Naive thymus-derived CD4-positive, alpha-beta T cell (primary cell): ENCODE measurements at places on chromosomes 1 and 21. TPM values are rescaled to one million over a fixed set of nuclear protein-coding genes. Genes with fewer than 3 reads are reported as not detected.

DNA sequence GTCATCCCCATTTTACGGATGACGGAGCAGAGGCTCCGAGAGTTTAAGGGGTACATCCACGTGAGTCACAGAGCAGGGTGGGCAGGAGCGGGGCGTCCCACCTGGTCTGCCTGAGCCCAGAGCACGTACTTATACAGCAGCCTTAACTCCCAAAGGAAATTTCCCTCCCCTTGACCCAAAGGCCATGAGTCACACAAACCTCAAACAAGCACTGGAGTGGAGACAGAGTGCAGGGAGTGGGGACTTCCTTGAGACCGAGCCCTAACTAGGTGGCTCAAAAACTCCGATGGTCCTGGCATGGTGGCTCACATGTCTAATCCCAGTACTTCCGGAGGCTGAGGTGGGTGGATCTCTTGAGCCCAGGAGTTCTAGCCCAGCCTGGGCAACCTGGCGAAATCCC lies 141.6 kb upstream of the KLHDC7A start:
- DNase-seq: no peak
- no peaks in the 10 kb centered on the region for H3K4me1 ChIP-seq
- H3K27me3 ChIP-seq: no peaks in the 10 kb centered on the region
- no peak overlapping the region for H3K4me3 ChIP-seq
- no peak overlapping the region for H3K27ac ChIP-seq
- no peaks in the 10 kb centered on the region for H3K36me3 ChIP-seq

GRCh38 chr1:84855691-84856630 lies 37.0 kb downstream of the LPAR3 start:
- H3K27ac ChIP-seq: no peak overlapping the region
- H3K4me1 ChIP-seq: peaks cover 28% of the 10 kb centered on the region
- no peak for DNase-seq
- no peak overlapping the region for H3K4me3 ChIP-seq
- H3K27me3 ChIP-seq: no peaks in the 10 kb centered on the region
- no peaks in the 10 kb centered on the region for H3K36me3 ChIP-seq

DNA sequence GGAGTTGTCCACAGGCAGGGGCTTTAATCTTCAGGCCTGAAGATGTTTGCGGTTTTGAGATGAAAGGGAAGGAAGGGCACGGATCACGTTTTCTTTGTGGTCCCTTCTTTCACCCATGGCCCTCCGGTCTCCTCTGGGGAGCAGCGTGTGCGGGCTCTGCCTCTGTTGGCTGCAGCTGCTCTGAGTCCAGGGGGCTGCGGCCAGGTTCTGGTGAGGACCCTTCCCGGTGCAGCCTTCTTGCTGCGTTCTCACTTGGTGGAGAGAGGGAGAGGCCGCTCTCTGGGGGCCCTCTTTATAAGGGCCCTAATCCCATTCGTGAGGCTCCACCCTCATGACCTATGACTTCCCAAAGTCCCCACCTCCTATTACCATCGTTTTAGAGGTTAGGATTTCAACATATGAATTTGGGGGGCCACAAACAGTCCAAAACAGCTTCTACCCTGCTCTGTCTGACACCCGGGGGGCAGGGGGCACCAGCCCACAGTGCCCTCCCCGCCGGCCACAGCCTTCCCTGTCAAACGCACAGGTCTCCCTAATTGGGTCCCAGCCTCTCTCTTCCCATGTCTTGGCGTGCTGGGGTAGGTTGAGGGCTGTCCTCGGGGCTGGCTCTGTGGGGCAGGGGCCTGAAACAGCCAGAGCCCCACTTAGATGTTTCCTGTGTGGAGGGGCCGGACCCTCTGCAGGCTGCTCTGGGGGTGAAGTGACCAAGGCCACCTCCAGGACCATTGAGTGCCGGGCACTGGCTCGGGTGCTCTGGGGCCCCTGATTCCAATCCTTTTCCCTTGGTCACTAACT lies 100.1 kb upstream of the C1orf174 start:
- no peaks in the 10 kb centered on the region for H3K36me3 ChIP-seq
- no peaks in the 10 kb centered on the region for H3K4me1 ChIP-seq
- H3K4me3 ChIP-seq: no peak overlapping the region
- H3K27ac ChIP-seq: no peak overlapping the region
- no peak for DNase-seq
- H3K27me3 ChIP-seq: no peaks in the 10 kb centered on the region

DNA sequence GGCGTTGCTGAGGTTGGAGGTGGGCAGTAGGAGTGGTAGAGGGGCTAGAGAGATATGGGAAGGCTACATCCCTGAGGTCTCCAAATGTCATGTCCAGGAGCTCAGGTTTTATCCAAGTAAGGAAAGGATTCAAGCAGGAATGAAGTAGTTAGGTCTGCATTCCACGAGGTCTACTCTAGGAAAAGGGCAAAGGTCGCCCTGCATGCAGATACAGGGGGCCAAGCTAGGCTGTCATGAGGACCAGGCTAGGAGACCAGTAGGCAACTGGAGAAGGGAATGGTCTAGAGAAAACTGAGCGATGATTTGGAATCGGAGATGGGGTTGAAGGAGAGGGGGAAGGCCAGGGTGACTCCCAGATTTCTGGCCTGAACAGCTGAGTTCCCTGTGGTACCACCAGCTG lies 48.7 kb downstream of the IRF2BP2 start:
- no peaks in the 10 kb centered on the region for H3K4me1 ChIP-seq
- no peaks in the 10 kb centered on the region for H3K27me3 ChIP-seq
- no peaks in the 10 kb centered on the region for H3K36me3 ChIP-seq
- no peak for DNase-seq

GRCh38 chr1:66323958-66324625 lies 209.9 kb upstream of the SGIP1 start:
- no peaks in the 10 kb centered on the region for H3K27me3 ChIP-seq
- H3K36me3 ChIP-seq: no peaks in the 10 kb centered on the region
- H3K4me1 ChIP-seq: peaks cover 10% of the 10 kb centered on the region
- no peak for DNase-seq
- H3K4me3 ChIP-seq: no peak overlapping the region
- no peak overlapping the region for H3K27ac ChIP-seq

DNA sequence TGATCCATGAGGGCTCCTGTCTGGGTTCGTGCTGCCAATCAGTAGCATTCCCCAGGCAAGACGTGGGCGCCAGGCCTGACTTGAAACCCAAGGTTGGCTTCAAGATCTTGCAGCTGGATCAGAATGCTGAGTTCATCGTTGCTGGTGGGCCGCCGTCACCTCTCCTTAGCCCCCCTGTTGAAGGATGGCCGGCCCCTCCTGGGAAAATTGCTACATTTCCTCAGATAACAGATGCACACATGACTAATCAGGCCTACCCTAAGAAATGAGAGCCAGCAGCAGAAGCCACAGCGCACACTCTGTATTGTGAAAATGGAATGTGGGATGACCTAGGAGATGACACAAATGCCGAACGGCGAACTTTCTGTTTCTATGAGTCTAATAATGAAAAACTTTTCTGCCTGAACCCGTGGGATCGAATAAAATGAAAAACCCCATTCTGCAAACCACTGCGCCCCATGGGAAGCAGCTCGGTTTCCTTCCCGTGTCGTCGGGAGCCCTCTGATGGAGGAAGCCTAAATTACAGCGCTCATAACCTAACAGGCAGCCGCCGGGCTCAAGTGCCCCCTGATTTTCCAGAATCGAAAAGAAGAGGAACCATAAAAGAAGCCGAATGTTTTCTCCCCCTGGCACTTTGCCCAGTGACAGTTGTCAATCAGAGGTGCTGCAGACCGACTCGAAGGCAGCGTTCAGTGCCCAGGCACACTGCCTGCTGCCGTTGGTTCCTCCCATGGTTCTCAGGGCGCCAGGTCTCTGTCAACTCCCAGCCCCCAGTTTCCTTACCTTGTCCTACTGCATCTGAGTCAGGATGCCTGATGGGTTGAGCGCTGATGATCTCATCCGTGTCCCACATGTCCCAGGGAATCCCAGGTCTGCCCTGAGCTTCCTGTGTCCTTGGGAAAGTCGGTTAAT lies 38.2 kb upstream of the H6PD start:
- DNase-seq: peak; percentile 48
- no peaks in the 10 kb centered on the region for H3K36me3 ChIP-seq
- H3K27ac ChIP-seq: no peak overlapping the region
- H3K4me3 ChIP-seq: no peak overlapping the region
- peaks cover 3% of the 10 kb centered on the region for H3K27me3 ChIP-seq

DNA sequence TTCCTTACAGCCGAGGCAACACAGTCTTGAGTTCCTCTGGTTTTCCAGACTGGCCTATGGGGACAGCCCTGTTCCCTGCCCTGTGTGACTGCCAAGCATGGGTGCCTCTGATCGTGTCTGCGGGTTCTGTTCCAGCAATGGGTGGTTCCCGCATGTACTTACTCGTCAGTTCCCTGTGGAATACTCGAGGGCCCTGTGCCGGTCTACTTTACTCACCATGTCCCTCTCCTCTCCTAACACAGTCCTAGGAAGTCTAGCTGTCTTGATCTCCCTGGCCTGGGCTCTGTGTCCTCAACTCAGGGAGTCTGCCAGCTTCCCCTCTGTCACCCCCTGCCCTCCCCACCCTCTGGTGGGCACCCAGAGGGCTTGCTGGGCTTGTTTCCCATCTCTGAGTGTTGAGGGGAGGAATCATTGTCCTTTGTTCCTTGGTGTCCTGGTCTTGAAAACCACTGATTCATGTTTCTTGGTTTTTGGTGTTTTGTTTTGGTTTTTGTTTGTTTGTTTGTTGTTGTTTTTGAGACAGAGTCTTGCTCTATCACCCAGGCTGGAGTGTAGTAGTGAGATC lies 36.0 kb downstream of the TRAPPC10 start:
- H3K27ac ChIP-seq: no peak overlapping the region
- H3K36me3 ChIP-seq: peaks cover 4% of the 10 kb centered on the region
- no peaks in the 10 kb centered on the region for H3K27me3 ChIP-seq
- DNase-seq: no peak
- no peaks in the 10 kb centered on the region for H3K4me1 ChIP-seq

DNA sequence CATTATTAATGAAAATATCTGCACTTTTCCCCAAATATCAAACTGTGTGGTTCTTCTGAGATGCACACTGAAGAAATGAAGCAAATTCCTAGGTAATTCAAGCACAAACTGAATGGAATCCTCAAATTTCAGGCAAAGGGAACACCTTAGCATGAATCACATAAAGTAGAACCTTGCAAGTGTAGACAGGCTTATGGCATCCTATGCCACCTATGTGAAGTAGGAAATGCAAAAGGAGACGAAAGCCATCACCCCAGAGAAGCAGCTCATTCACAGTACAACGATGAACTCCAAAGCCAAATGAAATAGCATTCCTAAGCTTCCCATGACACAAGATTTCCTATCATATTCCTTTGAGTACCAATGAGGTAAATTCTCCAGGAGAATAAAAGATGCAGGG lies 461.2 kb upstream of the RUNX1 start:
- H3K36me3 ChIP-seq: no peaks in the 10 kb centered on the region
- H3K4me1 ChIP-seq: peaks cover 17% of the 10 kb centered on the region
- H3K27me3 ChIP-seq: no peaks in the 10 kb centered on the region
- DNase-seq: no peak
- no peak overlapping the region for H3K27ac ChIP-seq
- no peak overlapping the region for H3K4me3 ChIP-seq

- H3K4me3 ChIP-seq: peak overlapping the region; percentile 64
- H3K4me1 ChIP-seq: peaks cover 10% of the 10 kb centered on the region
- DNase-seq: peak; percentile 5
- H3K27ac ChIP-seq: no peak overlapping the region
- no peaks in the 10 kb centered on the region for H3K36me3 ChIP-seq
These were observed 31.6 kb upstream of the NFIA start for GRCh38 chr1:61050541-61051442.

DNA sequence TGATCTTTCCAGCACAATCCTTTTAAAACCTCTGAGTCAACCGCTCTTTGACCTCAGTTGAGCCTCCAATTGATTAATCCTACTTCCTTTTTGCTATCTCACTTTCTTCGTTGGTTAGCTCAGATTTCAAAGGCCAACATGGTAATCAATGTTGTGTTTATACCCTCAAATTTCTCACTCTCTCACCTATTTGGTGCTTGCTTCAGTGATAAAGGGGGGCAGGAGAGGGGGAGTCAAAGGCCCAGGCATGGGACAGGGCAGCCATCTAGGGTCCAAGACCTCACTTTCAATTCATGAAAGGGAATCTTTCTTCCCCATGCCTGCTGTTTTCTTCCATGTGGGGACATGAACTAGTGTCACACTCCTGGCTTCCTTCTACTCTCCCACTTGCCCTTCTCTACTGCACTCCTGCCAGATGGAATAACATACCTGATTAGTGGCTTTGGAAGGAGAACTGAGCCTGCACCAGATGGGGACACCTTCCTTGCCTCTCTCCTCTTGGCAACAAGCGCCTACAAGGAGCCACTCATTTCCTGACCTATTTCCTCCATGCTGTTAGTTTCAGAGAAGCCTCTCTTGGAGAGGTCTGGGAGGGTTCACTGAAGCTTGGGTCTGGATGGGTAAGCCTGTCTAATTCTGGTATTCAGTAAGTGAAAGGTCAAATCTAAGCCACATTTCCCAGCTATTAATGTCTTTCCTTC lies 73.3 kb upstream of the ARHGAP29 start:
- H3K27ac ChIP-seq: no peak overlapping the region
- no peak overlapping the region for H3K4me3 ChIP-seq
- no peaks in the 10 kb centered on the region for H3K4me1 ChIP-seq
- H3K27me3 ChIP-seq: no peaks in the 10 kb centered on the region
- no peaks in the 10 kb centered on the region for H3K36me3 ChIP-seq

- H3K36me3 ChIP-seq: no peaks in the 10 kb centered on the region
- no peaks in the 10 kb centered on the region for H3K4me1 ChIP-seq
- H3K27me3 ChIP-seq: no peaks in the 10 kb centered on the region
- no peak overlapping the region for H3K27ac ChIP-seq
These were observed 227.7 kb downstream of the SMYD3 start for GRCh38 chr1:246279402-246279801.

Gene BEND5
- total RNA-seq: 5.6 TPM

Gene ETV3L
- total RNA-seq: not detected

Gene PRR9
- not detected for total RNA-seq

Gene STK40
- total RNA-seq: 48.2 TPM

Gene MAN1C1
- 85.5 TPM for total RNA-seq

Gene PLEKHA6
- 0.35 TPM for total RNA-seq

Gene XCL2
- total RNA-seq: 3.0 TPM

Gene IQGAP3
- not detected for total RNA-seq

Gene TAS1R1
- total RNA-seq: not detected
